Fibroblast of gingiva (primary cell): ENCODE measurements at places on chromosomes 16 and 17.
A peak's percentile ranks its signal among the peaks of the same experiment; 100 is the strongest.

DNA sequence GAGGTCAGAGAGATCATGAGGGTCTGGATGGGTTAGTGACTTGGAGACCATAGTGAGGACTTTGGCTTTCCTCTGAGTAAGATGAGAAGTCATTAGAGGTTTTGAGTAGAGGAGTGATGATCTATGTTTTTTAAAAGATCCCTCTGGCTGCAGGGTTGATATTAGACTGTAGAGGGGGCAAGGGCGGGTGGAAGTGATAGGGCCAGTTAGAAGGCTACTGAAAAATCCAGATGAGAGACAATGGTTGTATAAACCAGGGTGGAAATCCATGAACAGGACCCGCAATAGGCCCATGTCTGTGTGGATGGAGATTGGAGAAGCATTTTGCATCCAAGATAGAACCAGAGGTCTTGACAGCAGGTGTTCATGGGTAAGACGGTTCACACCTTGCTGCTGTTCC is 9.8 kb downstream of the ITGAL start:
- no peak for DNase-seq

- no peak for DNase-seq
Measured at GRCh38 chr17:699345-699744, 15.3 kb downstream of the VPS53 start.

DNA sequence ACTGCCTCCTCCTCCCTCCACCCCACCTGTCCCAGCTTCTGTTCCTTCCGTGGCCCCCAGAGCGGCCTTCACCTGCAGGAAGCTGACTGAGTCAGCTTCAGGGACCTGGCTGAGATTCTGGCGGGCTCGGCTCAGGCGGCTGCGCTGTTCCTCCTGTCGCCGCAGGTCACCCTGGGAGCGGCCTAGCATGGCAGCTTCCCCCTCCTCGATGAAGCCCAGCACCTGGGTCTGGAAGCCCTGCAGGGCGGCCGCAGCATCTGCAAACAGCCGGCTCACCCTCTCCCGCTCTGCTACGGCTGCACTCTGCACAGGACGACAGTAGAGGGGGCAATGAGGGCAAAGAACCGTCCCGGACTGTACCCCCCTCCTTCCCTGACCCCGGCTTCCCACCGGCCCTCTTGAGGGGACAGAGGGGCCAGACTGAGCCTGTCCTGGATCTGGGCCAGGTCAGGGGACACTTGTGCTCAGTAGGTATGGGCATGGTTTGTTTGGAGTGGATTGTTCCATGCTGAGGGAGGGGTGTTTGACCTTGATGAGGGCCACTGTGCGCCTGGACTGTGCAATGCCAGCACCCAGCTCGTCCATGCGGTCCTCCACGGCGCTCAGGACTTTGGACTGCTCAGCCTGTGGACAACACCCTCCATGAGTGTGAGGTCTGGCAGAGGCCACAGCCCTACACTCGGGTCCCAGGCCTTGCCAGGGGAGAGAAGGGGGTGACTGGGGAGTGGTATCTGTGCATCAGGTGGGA is 2.0 kb downstream of the TRIM47 start:
- no peak for DNase-seq

DNA sequence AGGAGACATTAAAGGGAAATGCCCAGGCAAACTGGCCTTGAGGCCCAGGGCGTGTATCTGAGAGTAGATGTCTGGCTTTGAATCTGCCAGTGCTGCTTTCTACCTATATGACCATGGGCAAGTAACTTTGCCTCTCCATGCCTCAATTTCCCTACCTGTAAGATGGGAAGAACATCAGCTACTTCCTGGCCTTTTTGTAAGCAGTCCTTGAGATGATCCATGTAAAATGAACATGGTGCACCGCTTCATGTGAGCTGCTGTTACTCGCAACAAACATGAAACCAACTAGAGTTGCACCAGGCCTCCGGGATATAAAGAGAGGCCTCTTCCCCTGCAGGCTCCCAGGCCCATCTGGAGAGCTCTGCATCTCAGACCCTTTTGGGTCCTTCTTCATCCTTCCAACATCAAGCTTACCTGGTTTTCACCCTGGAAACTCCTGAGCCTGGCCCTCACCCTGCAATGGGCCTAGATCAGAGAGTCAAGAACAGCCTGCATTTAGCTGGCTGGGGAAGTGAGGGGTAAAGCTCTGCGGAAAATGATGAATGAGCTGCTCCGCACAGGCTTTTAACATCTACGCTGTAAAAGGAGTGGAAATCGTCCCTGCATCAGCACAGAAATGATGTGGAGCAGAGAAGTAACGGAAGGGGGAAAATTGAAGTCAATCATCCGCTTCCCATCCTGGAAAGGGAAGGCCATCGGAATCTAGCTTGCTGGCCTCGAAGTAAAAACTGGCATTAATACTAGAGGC is 2.3 kb upstream of the MYH11 start:
- DNase-seq: no peak

DNA sequence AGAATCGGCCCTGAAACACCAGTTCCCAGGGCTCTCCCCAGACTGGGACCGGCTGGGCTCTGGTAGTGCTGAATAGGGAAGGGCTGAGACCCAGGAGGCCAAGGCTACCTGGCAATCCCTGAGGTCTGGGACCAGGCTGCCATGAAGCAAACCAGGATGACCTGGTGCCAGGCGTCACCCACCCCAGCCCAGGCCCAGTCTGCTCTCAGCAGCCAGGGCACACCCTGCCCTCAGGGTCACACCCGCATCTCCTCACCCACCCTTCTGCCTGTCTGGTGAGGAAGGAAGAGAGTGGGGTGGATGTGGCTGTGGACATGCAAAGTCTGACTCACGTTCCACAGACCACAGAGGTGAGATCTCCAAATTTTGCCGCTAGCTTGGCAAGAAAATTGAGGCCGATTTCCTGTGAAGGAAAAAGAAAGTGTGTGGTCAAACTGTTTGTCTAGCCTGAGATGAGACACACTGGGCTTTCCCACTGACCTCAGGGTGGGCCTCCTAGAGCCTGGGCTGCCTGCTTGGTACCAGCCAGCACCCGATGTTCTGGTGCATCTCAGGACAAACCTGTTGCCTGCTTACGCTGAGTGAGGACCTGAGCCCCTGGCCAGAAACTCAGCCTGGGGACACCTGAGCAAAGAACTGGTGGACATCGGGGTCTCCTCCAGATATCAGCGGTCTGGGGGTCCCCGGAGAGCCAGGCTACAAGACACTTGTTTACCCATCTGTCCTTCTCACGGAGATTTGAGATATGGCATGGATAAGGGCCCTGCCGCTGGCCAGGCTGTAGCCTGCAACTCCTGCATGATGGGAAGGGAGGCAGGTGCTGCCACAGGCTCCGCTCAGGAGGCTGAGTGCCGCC is 6.3 kb upstream of the RAB37 start:
- no peak for DNase-seq

- no peak for DNase-seq
Measured at GRCh38 chr17:29071303-29071702, 28.4 kb downstream of the PIPOX start.

GRCh38 chr17:77165577-77165976 is 24.8 kb downstream of the SEC14L1 start:
- no peak for DNase-seq

- no peak for DNase-seq
Measured at GRCh38 chr17:3666516-3666915, 1.9 kb downstream of the TAX1BP3 start.

DNA sequence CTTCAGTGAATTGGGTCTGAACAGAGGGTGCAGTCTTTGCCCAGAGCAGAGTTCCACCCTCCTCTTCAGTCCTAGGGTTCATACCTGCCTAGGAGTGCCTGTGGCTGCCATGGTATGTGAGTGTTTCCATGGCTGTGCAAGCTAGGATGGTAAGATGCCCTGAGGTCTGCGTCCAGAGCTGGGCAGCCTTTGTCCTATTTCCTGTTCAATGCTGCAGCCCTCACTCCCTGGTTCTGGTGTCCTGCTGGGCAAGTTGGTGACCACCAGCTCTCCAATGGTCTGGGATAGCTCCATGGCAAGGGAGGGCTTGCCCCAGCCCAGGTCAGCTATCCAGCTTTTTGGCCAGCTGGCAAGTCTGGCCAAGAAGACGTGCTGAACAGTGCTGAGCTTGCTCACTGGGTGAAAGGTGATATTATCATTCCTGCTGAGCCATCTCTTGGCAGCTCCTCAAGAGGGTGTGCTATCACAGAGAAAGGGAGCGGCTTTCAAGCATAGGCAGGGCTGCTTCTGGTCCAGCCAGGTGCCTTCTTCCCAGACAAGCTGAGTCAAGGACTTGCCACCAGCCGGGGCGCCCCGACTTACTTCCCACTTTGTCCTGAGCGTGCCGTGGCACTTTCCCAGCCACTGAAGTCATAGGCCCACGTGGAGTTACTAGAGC is 13.0 kb upstream of the NFATC3 start:
- DNase-seq: peak; percentile 66

- no peak for DNase-seq
Measured at GRCh38 chr17:8046306-8046928, 7.6 kb downstream of the ALOX15B start.

DNA sequence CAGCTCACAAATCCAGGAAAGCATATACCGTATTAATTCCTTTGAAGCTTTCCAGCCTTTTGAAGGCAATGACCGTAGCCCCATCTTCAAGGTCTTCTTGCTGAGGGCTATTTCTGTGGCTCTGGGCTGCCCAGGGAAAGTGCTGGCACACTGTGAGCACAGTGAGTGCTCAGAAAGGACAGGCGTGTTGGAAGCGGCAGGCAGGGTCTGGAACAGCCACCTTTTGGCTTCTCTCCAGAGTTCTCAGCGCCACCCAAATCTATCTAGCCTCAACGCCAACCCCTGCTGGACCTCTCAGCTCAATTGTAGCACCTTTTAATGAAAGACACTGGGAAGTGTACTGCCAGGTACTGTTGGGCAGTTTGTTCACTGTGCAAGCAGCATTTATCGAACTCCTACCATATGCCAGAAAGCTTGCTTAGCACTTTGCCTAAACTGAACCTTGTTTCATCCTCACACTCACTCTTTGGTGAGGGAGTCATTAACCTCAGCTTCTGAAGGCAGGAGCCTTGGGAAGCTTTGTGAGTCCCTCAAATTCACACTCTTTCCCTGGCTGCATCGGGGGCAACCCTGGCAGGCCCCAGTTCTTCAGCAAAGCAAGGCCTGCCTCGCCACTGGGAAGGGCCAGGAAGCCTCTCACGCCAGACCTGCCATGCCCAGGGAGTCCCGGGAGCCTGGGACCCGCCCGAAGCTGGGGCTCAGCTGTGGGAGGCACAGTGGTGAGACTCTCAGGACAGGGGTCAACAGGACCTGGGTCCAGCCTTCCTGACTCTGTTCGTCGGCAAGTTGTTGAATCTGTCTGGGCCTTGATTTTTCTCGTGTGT is 13.5 kb upstream of the CIBAR2 start:
- no peak for DNase-seq

DNA sequence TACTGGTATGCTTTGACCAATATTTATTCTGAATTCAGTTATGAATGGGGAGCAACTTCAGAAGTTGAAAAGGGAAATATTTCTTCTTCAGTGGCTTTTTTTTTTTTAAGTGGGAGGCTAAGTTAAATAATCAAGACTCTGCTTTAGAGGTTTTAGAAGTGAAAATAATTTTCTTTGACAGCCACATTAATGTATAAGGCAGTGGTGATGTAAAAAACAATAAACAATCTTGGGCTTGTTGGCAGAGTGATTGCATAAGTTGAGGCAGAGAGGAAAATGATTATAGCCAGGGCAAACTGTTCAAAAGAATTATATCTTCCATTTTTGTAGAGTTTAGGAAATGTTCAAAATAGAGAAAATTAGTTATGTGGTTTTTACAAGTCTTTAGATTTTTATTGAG is 5.4 kb upstream of the KRT12 start:
- peak; percentile 11 for DNase-seq

DNA sequence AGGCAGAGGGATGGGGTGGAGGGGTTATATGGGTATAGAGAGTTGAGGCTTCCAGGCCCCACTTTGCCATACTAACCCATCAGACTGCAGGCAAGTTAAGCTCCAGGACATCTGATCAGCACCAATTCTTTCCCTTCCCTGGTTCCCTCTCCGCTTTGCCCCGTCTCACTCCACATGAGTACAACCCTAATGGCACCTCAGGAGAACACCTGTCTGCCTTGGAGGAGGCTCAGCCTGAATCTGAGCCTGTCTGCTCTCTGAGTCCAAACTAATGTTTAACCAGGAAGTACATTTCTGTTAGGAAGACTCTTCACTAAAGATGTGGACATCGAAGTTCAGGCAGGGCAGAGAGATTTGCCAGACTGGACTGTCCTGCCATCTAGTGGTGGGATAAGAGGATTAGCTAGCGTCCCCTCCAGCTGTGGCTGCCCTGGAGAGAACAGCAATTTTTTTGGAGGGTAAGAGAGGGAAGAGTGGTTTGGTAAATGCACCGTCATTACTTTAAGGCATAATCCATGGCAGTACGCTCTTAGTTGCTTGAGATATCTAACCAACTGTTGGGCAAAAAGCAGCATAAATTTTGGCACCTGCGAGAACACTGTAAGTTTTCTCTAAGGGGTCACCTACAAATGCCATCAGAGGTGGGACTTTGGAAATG is 29.2 kb upstream of the LRRC75A start:
- DNase-seq: peak; percentile 87

- DNase-seq: no peak
Measured at GRCh38 chr16:72285324-72285723, 113.4 kb upstream of the PMFBP1 start.

DNA sequence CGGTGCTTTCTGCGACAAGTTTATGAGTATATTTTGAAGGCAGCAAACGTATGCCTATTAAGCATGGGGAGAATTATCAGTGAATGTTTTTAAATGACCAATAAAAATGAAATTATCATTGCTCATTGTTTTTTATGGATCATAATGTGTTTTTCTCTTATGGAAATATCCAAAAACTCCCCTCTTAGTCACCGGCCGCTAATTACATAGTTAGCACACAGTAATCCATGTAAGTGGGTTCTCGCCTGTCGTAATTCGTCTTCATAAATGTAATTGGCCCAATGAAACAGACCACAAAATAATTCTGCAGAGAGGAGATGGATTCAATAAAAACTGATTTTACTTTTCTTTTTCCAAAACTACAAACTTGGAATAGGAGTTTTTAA is 69.3 kb downstream of the WSCD1 start:
- DNase-seq: no peak
